Lower leg skin (tissue), 4 donors: ENCODE measurements at places on chromosomes 7 and 10. TPM values are rescaled to one million over a fixed set of nuclear protein-coding genes. Genes with fewer than 3 reads are reported as not detected.

DNA sequence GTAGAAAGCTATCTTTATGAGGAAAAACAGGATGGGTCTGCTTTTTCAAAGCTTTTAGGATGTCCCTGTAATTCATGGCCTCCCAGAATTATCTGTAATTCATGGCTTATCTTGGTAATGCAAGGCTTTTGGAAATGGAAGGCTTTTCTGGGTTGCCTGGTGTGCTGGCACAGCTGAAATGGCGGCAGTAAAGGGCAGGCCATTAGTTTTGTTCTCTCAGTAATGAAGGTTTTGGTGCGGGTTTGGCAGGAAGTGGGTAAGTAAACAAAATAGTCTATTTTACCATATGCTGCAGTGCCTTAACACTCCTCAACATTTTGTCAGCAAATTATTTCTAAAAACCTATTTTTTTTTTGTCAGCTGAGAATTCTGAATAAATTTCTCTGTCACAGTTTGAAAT is 69.3 kb downstream of the LRGUK start:
- DNase-seq, result no peak

The SPDYE2 gene
- 0.39 TPM for total RNA-seq

DNA sequence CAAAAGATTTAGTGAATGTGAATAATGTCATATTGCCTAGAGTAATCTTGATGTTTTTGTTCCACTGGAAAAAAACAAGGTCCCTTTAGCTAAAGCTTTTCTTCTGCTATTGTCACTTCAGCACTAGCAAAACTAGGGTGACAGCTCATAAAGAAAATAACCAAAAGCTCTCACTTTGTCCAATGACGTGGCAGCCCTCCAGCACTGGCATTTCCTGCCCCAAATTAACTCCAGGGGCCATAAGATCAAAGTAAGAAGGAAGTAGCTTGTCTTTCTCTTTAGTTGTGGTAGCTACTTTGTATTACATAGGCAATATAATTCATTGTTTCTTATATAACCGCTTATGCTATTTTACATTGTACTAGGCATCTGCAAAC is 47.3 kb downstream of the LRRN3 start:
- no peak for DNase-seq

DNA sequence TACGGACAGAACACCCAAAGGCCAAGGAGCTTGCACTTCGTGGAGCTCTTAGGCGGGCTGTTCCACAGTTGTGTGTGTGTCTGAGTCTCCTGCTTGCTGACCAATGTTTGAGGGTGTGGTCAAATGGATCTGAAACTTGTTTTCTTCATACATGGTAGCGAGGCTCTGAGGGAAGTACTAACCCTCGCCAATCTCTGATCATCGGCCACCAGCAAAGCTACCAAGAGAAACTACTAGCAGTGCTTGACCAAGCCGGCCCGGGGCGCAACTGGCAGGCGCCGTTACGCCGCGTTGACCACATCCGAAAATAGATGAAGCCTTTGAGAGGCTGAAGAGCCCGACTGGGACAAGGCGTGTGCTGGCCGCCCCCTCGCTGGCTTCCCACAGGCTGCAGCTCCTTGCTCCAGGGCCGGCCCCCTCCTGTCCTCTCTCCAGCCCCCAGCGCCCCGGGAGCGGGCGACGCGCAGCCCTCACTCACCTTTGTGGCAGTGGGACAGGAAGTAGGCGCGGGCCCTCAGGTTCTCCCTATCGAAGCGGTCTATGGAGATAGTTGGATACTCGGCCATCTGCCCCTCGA is 384 bp downstream of the DCLRE1C start:
- peak; percentile 42 for DNase-seq

The PIP4K2A gene
- total RNA-seq, result 8.0 TPM

DNA sequence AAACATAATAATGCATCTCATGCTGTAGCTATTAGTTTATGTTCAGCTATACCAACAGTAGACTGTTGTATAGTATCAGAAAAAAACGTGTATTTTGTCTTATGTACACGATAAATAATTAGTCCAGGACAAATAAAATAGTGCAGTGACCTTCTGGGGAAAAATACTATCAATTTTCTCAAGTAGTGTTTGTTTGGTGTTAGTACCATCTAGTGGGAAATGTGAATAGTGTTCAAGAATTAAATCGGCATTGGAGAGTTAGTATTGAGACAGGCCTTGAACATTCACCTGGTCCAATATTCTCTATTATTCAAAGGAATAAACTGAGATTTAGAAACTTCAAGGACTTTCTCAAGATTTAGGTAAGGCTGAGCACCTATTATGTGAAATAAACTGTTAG is 21.7 kb upstream of the OR2A5 start:
- DNase-seq, result no peak

DNA sequence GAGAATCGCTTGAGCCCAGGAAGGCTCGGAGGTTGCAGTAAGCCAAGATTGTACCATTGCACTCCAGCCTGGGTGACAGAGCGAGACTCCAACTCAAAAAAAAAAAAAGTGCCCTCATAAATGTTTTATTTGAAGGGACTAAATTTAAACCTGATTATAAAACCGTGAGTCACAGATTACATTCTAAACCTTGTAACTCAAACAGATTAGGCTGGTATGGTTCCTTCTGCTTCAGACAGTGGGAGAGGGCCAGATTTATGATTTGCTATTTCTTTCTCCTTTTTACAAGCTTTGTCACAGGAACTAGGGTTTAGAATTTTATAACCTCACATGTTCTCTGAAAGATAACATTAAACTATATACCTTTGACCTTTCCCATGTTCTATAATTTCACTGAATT is 801.2 kb upstream of the ZWINT start:
- DNase-seq, result no peak
